ENCODE measurements at places on chromosomes 5 and 9.

DNA sequence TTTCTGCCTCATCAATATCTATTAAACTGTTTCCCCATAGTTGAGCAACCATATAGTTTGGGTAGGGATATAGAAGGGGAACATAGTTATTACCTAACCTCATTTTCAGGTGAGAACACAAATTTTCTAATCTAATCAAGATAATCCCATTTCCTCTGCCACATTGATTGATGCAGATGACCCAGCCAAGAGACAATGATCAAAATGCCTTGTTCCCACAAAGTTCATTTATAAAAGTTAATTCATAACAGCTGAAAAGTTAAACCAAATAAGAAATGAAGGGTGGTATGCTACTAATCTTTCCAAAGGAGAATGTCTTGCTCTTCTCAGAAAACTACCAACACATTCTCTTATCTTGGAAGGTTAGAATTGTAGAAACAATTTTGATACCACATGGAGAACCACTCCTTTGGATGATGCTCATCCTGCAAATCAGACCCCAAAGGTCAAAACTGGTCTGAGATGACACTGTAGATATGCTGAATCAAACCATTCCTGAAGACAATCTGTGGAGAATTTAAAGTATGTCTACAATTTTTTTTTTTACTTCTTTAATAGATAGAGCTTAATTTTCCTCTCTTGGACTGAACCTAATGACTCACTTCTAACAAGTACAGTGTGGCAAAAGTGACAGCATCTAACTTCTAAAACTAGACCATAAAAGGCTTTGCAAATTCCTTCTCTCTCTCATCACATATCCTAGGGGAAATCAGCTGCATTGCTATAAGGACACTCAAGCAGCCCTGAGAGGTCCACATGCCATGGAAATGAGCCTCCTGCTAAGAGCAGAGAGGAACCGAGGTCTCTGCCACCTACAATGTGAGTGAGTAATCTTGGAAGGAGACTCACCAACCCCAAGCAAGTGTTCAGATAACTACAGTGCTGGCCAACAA is 586.7 kb upstream of the TUSC1 start:
- no peak for DNase-seq

- no peak for DNase-seq
Observed at GRCh38 chr5:132813599-132814502, 749 bp downstream of the SOWAHA start.

GRCh38 chr9:82882748-82883147 is 180.2 kb downstream of the RASEF start:
- DNase-seq = no peak

DNA sequence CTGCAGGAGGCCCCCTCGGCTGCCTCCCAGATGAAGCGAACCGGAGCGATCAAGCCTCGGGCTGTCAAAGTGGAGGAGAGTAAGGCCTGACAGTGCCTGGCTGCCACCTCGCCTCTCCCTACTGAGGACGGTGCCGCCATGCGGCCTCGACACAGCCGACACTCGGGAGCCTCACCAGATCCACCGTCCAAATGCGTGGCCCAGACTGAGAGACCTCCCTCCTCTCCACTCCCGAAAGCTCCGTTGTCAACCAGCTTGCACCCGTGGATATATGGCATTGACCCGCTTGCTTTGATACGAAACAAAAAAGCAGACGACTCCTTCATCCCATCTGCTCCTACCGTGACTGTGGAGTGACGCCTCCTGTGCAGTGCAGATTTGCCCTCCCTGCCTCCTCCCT is 6.9 kb upstream of the POMT1 start:
- DNase-seq = no peak

DNA sequence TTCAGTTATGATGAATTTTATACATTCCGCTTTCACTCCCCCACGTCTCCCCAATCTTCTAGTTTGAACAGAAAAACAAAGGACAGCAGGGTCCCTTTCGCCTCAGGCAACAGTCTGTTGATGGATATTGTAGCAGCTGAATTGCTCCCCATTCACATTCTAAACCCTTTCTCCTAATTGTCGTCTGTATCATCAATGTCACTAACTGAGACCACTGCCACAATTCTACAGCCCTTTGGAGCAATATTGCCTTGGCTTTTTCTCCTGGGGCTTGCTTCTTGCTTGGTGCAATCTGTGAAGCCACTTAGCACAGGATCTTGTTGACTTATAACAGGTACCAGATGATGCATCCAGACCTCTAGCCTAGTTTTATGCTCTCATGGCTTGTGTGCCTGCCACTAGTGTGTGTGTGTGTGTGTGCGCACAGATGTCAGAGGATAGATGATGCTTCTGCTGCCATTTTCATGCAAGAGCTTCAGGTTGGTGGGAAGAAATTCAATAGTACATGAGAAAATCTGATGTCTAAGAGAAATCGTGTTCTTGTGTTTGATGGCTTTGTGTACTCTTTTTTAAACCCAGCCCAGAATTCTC is 195.2 kb upstream of the ISL1 start:
- DNase-seq = no peak

- no peak for DNase-seq
Observed at GRCh38 chr5:170960567-170960966, 98.7 kb downstream of the RANBP17 start.

DNA sequence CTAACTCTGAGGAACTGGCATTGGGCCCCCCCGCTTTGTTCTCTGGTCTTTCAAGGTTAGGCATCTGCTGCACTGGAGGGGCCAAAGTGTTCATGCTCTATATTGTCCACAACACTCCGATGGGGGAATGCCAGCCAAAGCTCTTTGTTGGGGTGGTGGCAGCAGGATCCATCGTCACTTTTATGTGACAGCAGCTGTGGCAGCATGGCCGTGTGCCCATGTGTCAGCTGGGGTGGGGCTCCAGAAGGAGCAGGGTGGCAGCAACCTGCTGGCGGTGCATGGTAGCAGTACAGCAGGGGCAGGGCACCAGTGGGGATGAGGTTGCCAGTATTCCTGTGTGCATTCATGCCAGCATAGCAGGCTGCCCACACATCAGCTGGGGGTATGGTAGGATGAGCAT is 28.2 kb downstream of the ITGA2 start:
- DNase-seq = no peak

- DNase-seq = no peak
Observed at GRCh38 chr5:134758176-134758503, 439 bp upstream of the DDX46 start.

DNA sequence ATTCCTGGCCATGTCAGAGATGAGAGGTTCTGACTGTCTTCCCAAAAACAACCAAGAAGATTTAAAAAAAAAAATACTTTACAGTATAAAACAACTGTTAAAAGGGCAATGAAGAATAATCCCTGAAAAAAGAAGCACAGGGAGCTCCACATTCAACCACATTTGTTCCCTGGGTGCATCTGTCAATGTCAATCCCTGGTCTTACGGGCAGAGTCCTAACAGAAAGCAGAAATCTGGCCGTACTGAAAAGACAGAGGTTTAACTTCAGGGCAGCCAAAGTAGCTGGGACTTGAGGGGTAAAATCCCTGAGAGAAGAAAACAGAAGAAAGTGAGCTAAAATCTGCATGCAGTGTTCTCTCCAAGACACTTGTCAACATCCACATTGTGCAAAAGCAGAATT is 76.6 kb downstream of the RICTOR start:
- no peak for DNase-seq

DNA sequence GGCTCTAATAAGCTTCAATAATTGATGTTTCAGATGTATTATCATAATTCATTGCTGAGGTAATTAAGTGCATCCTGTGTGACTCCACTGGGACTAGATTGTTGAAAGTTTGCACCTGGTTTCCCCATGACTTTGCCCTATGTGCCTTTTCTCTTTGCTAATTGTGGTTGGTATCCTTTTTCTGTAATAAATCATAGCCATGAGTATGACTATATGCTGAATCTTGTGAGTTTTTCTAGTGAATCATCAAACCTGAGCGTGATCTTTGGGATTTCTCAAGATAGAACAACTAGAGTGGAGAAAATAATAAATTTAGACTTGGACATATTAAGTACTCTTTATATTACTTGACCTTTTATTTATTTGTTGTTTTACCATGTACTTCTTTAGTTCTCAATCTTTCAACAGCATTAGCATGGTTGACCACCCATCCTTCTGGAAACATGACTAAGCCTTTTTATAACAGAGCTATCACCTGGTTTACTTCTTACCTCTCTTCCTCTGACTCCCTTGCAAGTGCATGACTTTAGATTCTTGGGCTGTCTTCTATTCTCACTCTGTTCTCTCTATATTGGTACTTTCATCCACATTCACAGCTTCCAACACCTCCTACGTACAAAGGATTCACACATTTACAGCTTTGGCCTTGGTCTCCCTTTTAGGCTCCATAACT is 239.6 kb upstream of the TAS2R1 start:
- DNase-seq = no peak

GRCh38 chr5:91408710-91409109 is 25.6 kb upstream of the ARRDC3 start:
- DNase-seq = no peak

DNA sequence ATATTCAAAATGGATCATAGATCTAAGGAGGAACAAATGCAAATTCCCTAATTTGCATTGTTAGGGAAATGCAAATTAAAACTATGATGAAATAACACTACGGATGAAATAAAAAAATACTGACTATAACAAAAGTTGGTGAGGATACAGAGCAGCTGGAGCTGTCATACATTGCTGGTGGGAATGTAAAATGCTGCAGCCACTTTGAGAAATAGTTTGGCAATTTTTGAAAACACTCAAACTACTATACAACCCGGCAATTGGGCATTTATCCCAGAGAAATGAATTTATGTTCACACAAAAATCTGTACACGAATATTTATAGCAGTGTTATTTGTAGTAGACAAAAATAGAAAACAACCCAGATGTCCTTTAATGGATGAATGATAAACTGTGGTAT is 22.5 kb downstream of the C5orf47 start:
- no peak for DNase-seq

- DNase-seq = no peak
Observed at GRCh38 chr5:122462486-122462885, 150.4 kb downstream of the SNCAIP start.

DNA sequence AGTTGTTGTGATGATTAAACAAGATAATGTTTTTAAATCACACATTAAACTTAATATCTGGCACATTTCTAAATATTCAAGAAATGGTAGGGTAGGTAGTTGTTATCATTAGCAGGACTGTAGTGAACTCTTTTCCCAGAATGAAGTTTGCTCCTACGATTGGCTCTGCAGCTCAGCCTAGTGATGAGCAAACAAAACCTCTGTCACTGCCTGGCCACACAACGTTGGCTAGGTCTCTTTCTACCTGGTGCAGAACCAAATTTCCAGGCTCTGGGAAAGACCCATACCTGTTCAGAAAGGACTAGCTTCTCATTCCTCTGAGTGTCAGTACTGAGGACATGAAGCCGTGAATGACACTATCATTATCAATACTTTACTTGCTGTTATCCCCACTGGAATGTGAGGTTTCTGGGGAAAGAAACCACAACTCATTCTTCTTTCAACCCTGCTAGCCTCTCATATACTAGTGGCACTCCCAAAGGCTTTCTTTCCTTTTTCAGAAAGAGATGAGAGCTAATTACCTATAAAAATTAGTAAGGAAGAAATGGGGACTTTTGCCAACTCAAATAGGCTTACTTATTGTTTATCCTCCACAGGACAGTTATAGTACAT is 219.3 kb upstream of the TRIM32 start:
- no peak for DNase-seq

- no peak for DNase-seq
Observed at GRCh38 chr5:64458948-64459347, 46.9 kb upstream of the RGS7BP start.

GRCh38 chr5:96999856-97000255 is 64.0 kb downstream of the LNPEP start:
- no peak for DNase-seq

DNA sequence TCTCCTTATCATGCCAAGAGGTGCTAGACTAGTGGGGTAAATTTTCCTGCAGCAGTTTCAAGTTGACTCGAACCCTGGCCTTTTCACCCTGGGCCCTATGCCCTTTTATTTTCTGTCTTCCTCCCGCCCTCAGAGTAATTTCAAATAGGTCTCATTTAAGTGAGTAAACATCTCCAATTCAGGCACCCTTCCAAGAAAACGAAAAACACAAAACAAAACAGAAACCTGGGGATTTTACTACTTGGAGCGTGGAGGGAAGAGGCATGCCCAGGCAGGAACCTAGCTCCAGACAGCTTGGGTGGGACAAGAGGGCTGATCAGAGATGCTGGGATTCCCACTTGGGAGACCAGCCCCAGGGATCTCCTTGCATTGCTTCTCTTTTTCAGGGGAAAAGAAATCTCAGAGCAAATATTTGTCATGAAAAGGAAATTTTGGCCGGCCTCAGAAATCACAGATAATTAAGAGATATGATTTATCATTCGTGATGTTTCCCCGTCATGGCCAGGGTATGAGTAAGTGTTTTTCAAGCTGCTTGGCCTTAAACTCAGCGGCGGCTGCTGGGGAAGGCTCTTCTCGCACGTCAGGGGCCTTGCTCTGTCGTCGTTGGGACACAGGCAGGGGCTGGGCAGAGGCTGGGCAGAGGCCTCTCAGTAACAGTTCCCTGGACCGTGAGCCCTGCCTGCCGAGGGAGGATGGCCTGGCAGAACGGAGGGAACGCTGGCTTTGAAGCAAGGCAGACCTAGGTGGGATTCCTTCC is 248.6 kb upstream of the KLF4 start:
- DNase-seq = no peak

GRCh38 chr5:10339058-10339811 is 14.3 kb upstream of the MARCHF6 start:
- DNase-seq = no peak

DNA sequence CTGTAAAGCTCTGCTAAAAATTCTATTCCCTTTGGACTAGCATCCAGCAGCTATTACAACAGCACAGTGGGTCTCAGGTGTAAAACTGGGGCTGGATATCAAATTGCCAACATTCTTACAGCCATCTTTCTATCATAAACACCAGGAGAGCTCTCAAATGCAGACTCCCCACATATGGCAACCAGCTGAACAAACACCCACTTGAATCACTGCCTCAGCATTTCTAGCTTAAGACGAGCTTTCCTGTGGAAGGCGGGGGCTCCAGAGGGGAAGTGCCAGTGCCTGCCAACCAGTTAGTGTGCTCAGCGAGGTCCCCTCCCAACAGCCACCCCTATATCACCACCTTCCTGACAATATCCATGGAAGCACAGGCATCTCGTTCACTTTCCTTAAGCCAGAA is 62.2 kb downstream of the IPPK start:
- no peak for DNase-seq

DNA sequence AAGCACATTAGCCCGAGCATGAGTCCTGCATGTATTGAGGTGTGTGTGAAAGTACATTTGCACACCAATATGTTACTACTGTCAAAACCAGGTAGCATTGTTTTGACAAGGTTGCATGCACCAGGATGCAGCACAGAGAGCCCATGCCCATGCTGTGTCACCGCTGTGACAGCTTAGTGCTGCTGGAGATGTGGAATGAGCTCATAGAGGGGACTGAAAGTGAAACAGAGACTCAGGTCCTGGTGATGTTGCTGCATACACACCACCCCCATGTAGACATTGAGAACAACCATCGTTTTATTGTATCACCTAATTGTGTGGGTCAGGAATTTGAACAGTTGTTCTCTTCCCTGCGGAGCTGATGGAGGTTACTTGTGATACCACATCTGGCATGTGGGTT is 53.0 kb downstream of the GADD45G start:
- DNase-seq = no peak
